ENCODE measurements at places on chromosomes 7 and 10.

GRCh38 chr7:103793614-103794013, 195.8 kb downstream of the RELN start:
- DNase-seq: no peak

DNA sequence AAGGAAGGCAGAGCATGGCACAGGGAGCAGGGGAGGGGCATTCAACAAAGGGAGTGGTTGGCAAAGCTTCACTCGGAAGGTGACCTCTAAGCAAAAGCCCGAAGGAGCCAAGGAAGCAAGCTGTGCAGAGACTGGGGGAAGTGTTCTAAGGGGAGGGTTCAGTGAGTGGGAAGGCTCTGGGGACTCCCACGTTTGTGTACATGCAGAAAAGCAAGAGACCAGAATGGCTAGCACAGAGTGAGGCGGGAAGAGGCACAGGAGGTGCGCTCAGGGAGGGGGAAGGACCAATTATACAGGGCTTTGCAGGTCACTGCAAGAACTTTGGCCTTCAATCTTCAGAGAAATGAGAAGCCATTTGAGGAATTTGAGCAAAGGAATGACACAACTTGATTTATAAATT, 7.4 kb downstream of the ARHGAP21 start:
- no peak for DNase-seq

DNA sequence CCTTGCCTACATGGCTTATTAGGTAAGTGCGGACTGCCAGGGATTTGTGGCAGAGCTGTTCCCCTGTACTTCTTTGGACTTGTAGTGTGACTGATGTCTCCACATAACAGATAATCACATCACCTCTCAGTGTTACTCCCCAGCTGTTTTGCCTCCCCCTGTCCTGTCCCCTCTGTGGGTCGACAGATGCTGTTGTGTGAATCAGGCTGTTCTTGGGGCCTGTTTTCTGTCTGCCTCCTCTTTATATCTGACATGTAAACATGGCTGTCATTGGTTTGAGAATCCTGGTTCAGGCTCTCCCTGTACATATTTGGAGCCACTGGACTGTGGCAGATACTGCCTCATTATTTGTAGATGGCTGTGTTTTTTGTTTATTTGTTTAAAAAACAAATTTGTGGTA, 22.7 kb downstream of the CCNY start:
- no peak for DNase-seq

- DNase-seq: no peak
Measured at GRCh38 chr10:42790835-42791234, 8.2 kb downstream of the BMS1 start.

- DNase-seq: no peak
Measured at GRCh38 chr7:151104411-151105235, 18.3 kb downstream of the AGAP3 start.

DNA sequence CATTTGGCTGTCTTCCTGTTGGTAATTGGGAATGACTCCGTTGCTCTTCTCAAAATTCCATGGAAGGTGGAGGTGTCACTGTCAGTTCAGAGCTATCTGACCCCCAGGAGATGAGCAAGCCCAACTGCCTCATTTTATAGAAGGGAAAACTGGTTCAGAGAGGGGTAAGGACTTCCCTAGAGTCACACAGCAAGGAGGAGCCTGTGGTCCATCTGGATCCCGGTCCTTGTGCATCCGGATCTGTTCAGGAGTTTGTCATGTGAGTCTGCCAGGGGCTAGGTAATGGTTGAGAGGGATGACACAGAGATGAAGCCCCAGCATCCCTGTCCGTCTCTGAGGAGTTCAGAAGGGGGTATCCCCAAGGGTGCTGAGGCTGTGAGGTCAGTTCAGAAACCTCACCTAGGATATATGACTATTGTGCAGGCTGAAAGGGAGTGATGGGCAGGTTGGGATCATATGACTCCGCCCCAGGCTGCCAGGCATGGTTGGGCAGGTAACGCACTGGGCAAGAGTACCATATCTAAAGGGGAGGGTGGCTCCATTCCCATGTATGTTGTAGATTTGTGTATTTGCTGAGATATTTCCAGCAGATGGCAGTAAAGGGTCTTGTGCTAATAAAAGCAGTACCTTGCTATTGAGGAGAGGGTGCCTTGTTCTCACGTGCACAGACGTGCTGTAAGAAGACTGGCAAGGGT, 16.0 kb upstream of the SLC29A3 start:
- peak; percentile 32 for DNase-seq

DNA sequence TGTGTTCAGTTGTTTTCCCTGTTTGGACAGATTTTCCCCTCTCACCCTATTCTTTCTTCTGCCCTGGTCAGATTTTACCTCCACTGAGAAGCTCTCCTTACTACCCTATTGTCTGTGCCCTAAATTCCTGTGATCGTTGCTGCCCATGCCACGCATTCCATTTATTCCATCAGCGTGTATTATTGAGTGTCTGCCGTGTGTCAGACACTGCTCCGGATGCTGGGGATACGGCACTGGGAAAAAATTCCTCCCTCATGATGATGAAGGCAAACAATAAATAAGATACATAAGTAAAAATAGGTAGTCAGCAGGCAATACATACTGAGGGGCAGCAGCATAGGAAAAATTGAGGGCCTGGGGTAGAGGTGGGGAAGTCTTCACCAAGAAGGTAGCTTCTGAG, 86.8 kb downstream of the FANK1 start:
- no peak for DNase-seq

DNA sequence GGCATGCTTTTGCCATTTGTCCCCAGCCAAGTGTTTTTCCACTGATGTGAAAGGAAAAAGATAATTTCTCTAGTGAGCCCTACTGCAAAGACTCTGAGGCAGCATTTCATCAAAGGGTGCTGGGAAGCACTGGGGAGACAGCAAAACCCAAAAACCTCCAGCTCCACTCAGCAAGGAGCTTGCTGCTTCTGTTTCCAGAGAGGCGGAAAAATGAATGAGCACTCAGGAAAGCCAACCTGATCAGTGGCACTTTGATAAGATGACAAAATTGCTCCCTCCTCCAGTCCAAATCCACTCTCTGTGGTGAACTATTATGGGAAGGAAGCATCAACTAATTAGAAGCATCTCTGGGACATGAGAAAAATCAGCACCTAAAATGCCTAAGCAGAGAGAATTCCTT, 68.2 kb downstream of the ATXN7L1 start:
- no peak for DNase-seq

All from activated CD4-positive, alpha-beta T cell treated with anti-CD3 and anti-CD28 coated beads, Interleukin-2, amount 10 ng/mL, durations not matched to agents 7 days and 5 days (primary cell).